ENCODE measurements at places on chromosomes 16 and 17.
A peak's percentile ranks its signal among the peaks of the same experiment; 100 is the strongest.

- no peak for DNase-seq
Observed at GRCh38 chr17:10603931-10604330, 53.2 kb downstream of the MYH3 start.

- DNase-seq = no peak
Observed at GRCh38 chr16:79067600-79067999, 532.9 kb downstream of the MAF start.

DNA sequence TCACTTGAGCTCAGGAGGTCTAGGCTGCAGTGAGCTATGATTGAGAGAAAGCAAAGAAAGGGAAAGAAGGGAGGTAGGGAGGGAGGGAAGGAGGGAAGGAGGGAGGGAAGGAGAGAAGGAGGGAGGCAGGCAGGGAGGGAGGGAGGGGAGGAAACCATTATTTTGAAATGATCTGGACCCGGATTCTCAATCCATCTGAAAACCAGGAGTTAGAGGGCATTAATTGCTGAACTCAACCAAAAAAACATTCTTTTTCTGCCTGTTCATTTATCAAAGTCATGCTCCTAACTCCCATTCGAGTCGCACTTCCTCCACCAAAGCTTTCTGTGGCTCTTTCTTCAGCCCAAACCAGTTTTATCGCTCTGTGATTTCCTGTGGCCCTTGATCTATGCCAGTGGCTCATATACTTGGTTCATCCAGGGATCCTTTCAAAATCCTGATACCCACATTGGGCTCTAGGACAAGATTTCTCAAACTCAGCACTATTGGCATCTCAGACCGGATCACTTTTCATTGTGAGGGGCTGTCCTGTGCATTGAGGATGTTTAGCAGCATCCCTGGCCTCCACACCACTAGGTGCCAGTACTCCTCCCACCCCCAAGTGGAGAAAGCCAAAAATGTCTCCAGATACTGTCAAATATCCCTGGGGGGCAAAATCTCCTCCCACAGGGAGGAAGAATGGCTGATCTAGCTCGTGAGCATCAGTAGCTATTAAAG lies 38.2 kb downstream of the CMTM4 start:
- DNase-seq = no peak

DNA sequence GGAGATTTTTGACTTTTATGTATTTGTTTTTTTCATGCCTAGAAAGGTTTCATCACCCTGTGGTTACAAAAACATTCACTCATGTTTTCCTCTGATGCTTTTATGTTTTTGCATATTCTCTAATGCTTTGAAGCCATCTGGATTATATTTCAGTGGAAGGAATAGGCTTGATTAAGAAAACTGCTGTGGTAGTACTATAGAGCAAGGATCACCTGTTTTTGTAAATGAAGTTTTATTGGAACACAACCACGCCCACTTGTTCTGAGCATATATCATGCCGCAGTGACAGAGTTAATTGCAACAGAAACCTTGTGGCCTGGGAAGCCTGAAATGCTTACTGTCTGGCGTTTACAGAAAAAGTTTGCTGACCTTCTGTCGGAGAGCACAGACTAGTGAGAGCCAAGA lies 11.5 kb downstream of the COX10 start:
- peak; percentile 44 for DNase-seq

DNA sequence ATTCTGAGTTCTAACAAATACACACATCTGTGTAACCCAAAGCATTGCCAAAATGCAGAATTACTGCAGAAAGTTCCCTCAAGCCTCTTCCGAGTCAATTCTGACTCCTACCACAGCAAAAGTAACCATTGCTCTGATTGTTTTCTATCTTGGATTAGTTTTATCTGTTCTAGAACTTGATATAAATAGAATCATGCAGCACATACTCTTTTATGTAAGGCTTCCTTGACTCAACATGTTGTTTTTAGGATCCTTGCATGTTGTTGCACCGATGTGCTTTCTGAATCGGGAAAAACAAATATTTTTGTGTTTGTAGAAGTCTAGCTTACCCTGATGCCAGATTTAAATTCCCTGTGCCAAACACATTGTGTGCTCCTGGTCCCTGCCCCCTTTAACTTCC lies 140.4 kb downstream of the CDH13 start:
- DNase-seq = no peak

DNA sequence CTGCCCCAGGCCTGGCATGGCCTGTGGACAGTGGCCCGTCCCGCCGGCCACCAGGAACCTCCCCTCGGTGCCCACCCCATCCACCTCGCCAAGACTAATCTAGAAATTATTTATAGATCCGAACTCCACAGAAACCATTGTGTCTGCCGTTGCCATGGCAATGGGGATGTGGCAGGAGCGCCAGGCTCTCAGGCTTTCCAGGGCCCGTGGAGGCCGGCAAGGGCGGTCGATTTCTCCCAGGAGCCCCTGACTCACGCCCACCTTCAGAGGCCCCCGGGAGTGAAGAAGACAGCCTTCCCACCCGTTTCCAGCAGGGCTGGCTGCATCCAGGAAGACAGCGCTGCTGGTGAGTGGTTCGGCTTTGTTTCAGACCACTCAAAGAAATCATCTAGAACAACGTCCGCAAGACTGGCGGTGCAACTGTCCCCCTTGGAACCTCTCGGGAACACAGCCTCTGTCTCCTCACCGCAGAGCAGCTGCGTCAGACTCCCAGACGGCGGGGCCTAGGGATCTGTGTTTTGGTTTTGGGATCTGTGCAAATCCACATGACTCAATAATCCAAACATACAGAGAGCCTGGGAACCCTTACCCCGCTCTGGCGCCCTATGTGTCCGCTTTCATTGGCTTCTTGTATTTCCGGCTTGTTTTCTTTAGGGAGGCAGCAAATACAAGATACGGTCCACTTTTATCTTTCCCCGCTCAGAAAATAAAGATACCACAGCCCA lies 48.5 kb upstream of the ZCCHC14 start:
- DNase-seq = peak; percentile 39

DNA sequence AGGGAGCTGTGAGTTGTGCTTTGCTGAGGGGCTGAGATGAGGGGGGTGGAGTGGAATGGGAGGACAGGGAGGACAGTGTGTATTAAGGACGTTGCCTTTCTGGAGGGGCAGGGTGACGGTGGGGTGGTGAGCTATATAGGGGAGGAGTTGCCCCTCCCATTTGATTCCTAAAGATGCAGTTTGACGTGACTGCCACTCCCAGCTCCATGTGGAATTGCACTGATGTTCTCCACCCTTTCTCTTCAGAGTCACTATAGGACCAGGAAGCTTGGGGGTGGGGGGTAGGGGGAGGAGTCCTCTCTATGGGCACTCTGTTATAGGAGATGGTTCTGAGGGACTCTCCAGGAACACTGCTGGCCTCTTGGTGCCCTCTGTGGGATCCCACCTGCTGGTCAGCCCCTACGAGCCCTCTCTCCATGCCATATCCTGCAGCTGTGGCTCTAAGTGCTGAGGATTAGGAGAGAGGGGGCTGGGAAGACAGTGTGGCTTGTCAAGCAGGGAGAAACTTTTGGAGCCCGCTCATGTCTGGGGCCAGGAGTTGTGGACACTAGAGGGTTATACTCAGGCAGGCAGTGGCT lies 3.8 kb upstream of the NGFR start:
- no peak for DNase-seq

- no peak for DNase-seq
Observed at GRCh38 chr16:1469693-1470201, 5.1 kb downstream of the CLCN7 start.

DNA sequence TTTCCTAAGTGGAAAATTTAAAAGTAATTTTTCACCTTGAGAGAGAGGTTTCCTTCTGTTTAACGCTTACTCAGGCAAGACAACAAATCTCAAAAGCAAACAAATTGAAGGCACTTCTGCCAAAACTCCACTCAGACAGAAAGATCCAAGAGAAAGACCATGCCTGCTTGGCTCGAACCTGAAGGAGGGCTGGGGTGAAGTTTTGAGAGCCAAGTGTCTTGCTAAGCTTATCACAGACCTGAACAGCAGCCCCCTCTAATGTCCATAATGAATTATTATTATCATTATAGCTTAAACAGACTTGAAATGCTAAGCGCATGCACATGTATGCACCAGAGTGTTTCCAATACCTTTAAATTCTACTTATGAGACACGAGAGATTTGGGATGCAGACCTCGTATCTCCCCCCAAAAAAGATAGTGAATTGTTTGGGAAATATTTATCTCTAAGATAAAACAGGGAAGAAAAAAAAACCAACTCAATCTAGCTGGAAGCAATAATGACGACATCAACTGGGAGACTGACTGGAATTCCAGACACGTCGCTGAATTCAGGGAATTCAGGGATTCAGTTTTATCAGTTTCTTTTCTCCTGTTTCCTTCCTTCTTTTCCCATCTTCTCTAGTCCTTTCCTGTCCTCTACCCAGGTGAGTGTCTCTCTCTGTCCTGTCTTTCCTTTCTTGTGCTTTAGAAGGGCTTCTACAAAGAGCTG lies 473.2 kb downstream of the RBFOX1 start:
- DNase-seq = no peak

GRCh38 chr17:80000981-80001775 lies 34.5 kb downstream of the TBC1D16 start:
- no peak for DNase-seq

DNA sequence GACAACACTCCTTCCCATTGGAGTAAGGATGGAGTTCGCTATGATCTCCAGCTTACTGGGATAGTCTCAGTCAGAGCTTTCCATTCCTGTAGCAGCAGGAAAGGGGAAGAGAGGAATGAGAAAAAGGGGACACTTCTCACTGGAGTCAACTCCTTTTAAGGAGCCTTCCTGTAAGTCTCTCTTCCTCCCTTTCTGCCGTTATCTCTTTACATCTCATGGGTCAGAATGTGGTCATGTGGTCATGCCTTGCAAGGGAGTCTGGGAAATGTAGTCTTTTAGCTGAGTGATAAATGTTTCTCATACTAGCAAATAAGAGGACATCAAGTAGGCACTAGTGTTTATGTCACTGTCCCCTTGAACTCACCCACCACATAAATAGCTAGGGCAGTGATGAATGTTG lies 227.3 kb downstream of the HAPSTR1 start:
- DNase-seq = no peak

DNA sequence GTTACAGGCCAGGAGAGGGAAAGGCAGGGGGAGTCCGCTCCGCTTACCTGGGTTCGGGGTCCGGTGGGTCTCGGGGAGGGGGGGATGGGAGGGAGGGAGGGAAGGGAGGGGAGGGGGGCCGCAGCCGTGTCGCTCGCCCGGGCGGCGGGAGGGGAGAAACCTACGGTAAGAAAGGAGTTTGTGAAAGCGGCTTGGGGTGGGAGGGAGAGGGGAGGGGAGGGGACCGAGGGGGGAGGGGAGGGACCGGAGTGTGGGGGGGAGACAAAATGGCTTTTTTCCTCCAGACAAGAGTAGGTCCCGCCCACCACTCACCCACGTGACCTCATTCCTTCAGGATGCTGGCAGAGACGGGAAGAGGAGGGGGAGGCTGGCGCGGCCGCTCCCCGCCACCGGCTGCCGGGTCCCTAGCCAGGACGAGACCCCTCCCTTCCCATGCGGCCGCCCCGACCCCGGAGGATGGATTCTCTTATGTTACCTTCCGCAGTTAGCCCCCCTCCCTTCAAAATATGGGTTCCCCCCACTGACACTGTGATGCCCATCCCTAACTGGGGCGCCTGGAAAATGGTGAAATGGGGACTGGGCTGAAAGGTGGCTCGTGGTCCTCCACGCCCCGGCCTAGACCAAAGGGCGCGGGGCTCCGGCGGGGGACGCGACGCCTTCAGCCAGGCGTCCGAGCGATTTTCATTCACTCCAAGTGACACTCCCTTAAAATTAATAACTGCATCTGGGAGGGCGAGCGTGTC lies at the start of gene PCGF2:
TSS of gene PCGF2 (minus strand) at position 188 of the 743 bp plus-strand sequence. CDS start 7,934 bp downstream, outside the sequence.
- DNase-seq = peak; percentile 95

GRCh38 chr16:2149630-2150417 lies 1.4 kb downstream of the RAB26 start:
- no peak for DNase-seq

- DNase-seq = no peak
Observed at GRCh38 chr16:50296807-50297206, 30.5 kb downstream of the ADCY7 start.

- no peak for DNase-seq
Observed at GRCh38 chr16:80700558-80700957, 103.8 kb downstream of the CDYL2 start.

GRCh38 chr16:87057951-87058560 lies 259.1 kb downstream of the C16orf95 start:
- DNase-seq = no peak

GRCh38 chr17:81964081-81964849 lies 3.3 kb upstream of the NOTUM start:
- DNase-seq = no peak

GRCh38 chr17:17591355-17592298 lies at the start of gene PEMT:
Gene PEMT (minus strand): TSS chr17:17591708. CDS start chr17:17591626, 82 bp downstream.
- peak; percentile 93 for DNase-seq

DNA sequence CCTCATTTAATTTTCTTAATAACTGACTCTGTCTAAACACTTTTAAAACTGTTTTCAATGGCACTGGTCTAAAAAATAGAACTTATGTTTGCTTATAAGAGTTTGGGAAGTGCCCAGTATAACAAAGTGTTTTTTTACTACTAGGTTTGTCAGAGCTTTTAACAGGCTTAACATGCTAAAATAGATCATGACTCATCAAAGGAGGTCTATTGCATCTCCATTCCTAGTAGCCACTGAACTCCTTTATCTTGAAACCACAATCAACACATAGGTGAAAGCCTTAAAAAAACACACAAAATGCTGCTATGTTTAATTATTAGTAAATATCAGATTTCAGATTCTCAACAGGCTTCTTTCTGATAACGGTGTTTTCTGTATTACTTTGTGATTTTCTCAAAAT lies 196.4 kb upstream of the KIF2B start:
- DNase-seq = no peak

DNA sequence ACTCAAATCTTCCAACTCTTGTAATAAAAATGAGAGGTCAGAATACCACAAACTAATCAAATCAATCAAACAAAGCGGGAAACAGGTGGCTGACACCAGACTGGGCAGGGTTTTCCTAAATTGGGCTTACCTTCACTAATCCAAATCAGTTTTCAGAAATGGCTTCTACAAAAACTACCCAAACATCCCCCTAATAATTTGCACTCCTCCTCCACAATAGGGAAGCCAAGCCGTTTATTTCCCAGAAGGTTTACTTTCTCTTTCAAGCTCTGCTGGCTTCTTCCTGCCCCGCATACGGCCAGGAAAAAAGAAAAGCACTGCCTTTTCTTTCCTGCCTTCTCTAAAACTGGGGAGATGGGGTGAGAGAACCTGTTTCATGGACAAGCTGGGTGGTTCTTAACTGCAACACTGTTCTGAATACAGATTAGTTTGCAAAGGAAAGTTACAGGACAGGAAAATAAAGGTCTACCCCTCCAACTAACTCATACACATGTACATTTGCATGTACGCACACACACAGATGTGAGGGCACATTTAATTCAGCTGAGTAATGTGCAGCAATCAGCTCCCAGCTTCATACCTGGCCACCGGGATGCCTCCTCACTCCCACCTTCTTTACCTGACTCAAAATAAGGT lies 9.2 kb downstream of the STAT3 start:
- DNase-seq = no peak

- no peak for DNase-seq
Observed at GRCh38 chr17:58231641-58232040, 6.7 kb upstream of the LPO start.

DNA sequence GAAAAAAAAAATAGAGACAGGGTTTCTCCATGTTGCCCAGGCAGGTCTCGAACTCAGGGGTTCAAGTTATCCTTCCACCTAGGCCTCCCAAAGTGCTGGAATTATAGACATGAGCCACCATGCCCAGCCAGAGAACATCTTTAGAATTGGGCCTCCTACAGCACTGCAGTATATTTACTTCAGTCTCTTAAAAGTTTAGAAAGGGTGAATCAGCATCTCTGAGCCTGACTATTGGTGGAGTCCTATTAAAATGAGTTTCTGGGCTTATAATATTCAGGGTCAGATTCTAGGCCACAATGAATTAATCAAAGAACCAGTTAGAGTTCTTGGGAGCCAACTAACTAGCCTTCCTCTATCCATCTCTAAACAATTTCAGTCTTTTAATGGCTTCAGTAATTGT lies 22.8 kb downstream of the TADA2A start:
- DNase-seq = no peak
